Bronchial smooth muscle cell (primary cell): ENCODE measurements at places on chromosomes 11 and 22. TPM values are rescaled to one million over a fixed set of nuclear protein-coding genes. Genes with fewer than 3 reads are reported as not detected.

The C11orf98 gene
- total RNA-seq: 21.0 and 29.3 TPM in 2 replicates

The NOX4 gene
- 0.26 and 0.47 TPM in 2 replicates for total RNA-seq

The ARHGEF17 gene
- 21.9 and 24.6 TPM in 2 replicates for total RNA-seq

The OSBP gene
- 24.7 and 38.6 TPM in 2 replicates for total RNA-seq

The WNT7B gene
- under 0.01 TPM in 1 of 2 replicates, not detected in the other for total RNA-seq

The JAML gene
- total RNA-seq: not detected in 2 replicates

The VSIG10L2 gene
- total RNA-seq: 0.09 TPM in 1 of 2 replicates, not detected in the other

The SERPING1 gene
- total RNA-seq: 5.5 and 7.6 TPM in 2 replicates

The FAM180B gene
- total RNA-seq: 0.09 and 0.16 TPM in 2 replicates

The RIMBP3C gene
- total RNA-seq: 0.09 and 0.47 TPM in 2 replicates

The SF1 gene
- 46.3 and 58.8 TPM in 2 replicates for total RNA-seq

The CHID1 gene
- 42.7 and 63.5 TPM in 2 replicates for total RNA-seq

The SCARF2 gene
- 13.9 and 15.8 TPM in 2 replicates for total RNA-seq

The CELF1 gene
- total RNA-seq: 60.3 and 63.4 TPM in 2 replicates

The SYNGR1 gene
- total RNA-seq: 5.4 and 10.0 TPM in 2 replicates

The ELF5 gene
- total RNA-seq: under 0.01 TPM in 1 of 2 replicates, not detected in the other

The KRTAP5-11 gene
- not detected in 2 replicates for total RNA-seq

The TRMT2A gene
- 41.6 and 42.6 TPM in 2 replicates for total RNA-seq

The CCDC87 gene
- 0.26 and 0.32 TPM in 2 replicates for total RNA-seq

The FZD4 gene
- 30.6 and 33.6 TPM in 2 replicates for total RNA-seq

The CHADL gene
- total RNA-seq: 1.5 and 2.0 TPM in 2 replicates

The NXPE4 gene
- not detected in 2 replicates for total RNA-seq

The RIN1 gene
- total RNA-seq: 15.4 and 28.7 TPM in 2 replicates

The ARHGAP20 gene
- 2.3 and 10.6 TPM in 2 replicates for total RNA-seq

The NCAM1 gene
- total RNA-seq: not detected in 2 replicates

The GNAZ gene
- 0.26 and 0.32 TPM in 2 replicates for total RNA-seq

The TRIM6 gene
- 2.5 and 3.8 TPM in 2 replicates for total RNA-seq

The KLHDC7B gene
- 0.60 TPM in 1 of 2 replicates, not detected in the other for total RNA-seq

The IZUMO1R gene
- total RNA-seq: not detected in 2 replicates

The OR2AT4 gene
- total RNA-seq: not detected in 2 replicates

The MRGPRX3 gene
- total RNA-seq: not detected in 2 replicates

The EHF gene
- 0.16 and 1.4 TPM in 2 replicates for total RNA-seq

The FOSL1 gene
- 1.7 and 3.9 TPM in 2 replicates for total RNA-seq

The BIRC3 gene
- total RNA-seq: 0.47 and 1.5 TPM in 2 replicates

The SYT12 gene
- total RNA-seq: under 0.01 and 0.16 TPM in 2 replicates

The APOL5 gene
- not detected in 2 replicates for total RNA-seq

The HPS5 gene
- 32.8 and 36.7 TPM in 2 replicates for total RNA-seq
